ENCODE measurements at places on chromosomes 5 and 9.

GRCh38 chr9:22142671-22143070 is 133.6 kb upstream of the CDKN2B start:
- DNase-seq = no peak

DNA sequence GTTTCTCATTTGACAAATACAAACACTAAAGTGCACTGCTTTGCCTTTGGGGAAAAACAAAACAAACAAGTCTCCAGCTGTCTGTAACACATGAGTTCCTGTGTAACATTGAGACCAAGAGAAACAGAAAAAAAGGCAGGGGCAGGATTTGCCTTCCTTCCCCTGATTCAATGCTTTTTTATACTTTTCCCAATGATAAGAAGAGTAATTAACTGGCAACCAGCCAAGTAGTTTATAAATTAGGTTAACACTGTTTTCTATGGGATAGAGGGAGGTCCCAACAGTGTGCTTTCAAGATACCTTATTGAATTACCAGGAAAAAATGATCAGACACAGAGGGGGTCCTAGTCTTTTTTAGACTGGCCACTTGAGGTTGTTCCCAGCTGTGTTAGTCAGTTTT is 346.8 kb downstream of the TRIM36 start:
- no peak for DNase-seq

GRCh38 chr9:74771262-74771585 is 116.5 kb downstream of the TRPM6 start:
- no peak for DNase-seq

DNA sequence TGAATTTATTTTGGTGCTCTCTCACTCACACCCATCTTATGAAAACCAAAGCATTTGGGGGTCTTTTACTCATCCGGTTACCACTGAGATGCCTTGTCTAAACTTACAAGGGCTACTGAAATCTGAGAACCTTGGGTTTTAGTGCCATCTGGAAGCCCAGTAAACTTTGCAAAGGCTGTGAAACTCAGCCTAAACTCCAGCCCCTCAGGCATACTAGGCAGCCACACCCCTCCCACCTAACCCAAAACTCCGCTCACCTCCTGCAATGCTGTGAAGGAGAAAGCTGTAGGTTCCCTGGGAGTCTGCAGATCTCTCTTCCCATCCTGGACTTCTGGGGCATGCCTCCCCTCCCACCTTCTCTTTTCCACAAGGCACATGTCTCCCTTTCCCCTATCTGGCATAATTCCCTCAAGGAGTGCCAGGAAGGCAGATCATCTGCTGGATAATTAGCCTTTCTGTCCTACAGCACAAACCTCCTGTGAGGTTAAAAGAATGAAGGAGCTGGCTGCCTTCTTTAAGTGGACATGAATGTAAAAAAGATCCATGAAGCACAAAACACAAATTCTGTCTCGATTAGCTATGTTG is 71.5 kb upstream of the ANXA1 start:
- DNase-seq = no peak

- DNase-seq = no peak
Observed at GRCh38 chr9:126207256-126207655, 119.4 kb upstream of the MVB12B start.

GRCh38 chr5:135242866-135243555 is 156.0 kb downstream of the MACROH2A1 start:
- DNase-seq = no peak

DNA sequence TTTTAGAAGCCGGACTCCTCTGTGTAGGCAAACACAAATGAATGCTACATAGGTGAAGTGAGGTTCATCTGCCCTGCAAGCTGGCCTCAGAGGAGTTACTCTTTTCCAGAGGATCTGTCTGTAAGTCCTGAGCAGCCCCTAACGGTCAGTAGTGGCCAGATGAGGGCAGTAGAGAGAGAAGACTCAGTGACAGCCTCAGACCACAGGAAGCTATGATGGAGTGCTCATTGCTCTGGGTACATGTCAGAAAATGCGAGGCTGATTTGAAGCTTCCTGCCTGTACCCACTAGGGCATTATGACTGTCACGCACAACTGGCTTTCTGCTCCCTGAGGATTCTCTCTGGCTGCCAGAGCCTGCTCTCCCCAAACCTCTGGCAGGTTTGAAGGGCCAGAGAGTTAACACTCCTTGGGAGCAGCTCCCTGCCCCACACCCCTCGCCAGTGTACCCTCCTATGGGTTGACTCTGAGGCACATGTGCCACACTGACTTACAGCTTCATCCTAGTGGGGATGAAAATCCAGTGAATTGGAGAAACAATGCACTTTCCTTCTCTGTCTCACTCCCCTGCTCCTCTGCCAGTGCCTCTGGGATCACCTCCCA is 141.5 kb downstream of the GABRG2 start:
- peak; percentile 70 for DNase-seq

Measured in suppressor macrophage (primary cell).